Fibroblast of skin of right biceps (primary cell): ENCODE measurements at places on chromosomes 4 and X.
A peak's percentile ranks its signal among the peaks of the same experiment; 100 is the strongest.

DNA sequence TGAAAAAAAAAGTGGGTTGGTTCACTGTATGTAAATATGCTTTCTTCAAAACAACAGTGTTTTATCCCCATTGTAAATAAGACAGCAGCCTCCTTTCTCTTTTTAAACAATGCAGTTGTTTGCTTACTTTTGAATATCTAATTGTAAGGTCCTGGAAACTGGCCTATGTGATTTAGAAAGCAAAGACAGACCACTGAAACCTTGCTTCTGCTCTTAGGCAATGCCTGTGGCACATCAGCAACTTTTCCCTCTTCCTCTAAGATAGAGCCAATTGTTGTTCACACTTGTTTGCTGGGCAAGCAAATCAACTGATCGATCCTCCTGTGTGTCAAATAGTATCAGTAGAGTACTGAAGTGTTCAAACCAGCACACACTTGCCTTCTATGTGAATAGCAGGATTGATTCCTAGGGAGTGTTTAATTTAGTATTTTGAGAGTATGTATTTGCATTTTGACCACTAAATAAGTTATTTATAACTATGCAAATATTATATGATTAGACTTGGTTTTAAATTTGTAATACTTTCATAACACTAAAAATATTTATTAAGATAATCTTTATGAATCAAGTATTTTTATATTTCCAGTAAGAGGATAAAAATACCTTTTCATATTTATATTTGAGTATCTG is 55.4 kb upstream of the GRPR start:
- DNase-seq, result no peak

- DNase-seq, result peak; percentile 20
Observed at GRCh38 chr4:147924604-147925412, 192.9 kb downstream of the ARHGAP10 start.

- DNase-seq, result peak; percentile 3
Observed at GRCh38 chrX:40694802-40695201, 40.5 kb downstream of the MED14 start.

- DNase-seq, result peak; percentile 37
Observed at GRCh38 chr4:145216535-145216934, 36.1 kb upstream of the OTUD4 start.

DNA sequence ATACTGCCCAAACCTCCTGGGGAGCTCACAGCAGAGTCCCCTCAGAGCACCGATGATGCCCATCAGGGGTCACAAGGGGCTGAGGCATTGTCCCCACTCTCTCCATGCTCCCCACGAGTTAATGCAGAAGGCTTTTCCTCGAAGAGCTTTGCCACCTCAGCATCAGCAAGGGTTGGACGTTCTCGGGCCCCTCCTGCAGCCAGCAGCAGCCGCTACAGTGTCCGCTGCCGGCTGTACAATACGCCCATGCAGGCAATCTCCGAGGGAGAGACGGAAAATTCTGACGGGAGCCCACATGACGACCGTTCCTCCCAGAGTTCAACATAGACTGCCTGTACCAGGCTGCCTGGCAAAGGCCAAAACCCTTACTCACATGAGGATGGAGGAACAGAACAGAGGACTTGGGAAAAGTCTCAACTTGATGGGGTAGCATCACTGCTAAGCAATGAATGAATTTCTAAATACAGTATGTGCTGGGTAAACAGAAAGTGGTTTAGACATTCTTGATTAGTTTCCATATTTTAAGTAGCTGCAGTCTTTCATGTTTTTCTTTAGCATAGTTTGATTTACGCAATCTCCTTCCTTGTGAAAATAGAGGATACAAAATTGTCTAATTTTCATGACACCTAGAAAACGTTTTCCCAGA is 5.0 kb upstream of the SCML1 start:
- peak; percentile 14 for DNase-seq

- peak; percentile 18 for DNase-seq
Observed at GRCh38 chr4:61549336-61549735, 349.2 kb downstream of the ADGRL3 start.

DNA sequence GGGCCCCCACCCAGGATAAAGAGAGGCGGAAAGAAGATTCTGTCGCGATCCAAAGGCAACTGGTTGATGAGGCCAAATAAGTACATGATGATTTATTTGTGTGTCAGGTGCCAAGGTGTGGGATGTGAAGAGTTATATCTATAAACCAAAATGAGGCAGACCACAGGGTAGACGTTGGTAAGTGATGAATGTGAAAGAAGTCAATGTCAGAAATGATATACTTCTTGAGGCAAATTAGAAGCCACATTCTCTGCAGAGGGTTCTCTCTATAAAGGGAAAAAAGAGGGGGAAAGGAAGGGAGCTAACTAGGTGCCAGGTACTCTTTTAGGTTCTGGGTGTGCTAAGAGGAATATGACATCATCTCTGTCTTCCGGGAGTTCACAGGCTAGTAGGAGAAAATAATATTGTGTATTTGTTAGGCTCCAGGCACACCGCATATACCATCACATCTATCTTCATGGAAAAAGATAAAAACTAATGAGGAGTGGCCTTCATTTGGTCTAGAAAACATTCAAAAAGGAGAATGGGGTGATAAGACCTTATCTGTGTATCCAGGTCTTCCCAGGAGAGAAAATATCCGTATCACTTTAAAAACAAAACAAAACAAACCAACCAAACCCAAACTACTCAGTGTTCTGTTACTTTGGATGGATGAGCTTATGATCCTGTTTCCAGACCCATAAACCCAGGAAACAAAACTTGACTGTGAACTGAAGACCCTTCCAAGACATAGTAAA is 4.8 kb upstream of the SH2D1A start:
- DNase-seq, result no peak

GRCh38 chr4:135949931-135950330 is 1582.4 kb downstream of the PCDH18 start:
- no peak for DNase-seq

- DNase-seq, result no peak
Observed at GRCh38 chr4:112181358-112182000, 36.2 kb downstream of the FAM241A start.

DNA sequence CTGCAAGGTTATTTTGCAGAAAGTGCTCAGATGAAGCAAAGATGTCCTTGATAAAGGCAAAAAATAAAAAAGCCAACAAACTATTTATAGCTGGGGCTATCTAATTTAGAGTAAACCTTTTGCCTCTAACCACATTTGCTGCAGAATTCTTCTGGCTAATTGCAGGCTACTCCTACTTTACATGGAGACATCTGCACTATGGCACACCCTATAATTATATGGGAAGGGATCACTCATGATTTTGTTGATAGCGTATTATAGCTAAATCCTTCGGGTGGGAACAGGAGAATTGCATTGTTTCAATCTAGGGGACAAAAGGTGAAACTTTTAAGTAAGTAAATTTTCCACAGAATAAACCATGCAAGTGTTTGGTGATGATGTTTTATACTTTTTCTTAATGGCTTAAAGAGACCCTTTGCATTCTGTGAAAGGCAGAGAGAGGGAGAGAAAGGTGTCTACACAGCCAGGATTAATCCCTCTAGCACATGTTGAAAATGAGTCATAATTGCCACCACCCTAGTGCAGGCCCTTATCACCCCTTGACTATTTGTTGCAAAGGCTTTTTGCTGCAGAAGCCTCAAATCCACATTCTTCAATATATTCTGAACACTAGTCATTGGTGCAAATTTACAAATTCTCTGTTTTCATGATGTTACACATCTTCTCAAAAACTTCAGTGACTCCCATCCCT is 221.3 kb upstream of the BMP3 start:
- no peak for DNase-seq

DNA sequence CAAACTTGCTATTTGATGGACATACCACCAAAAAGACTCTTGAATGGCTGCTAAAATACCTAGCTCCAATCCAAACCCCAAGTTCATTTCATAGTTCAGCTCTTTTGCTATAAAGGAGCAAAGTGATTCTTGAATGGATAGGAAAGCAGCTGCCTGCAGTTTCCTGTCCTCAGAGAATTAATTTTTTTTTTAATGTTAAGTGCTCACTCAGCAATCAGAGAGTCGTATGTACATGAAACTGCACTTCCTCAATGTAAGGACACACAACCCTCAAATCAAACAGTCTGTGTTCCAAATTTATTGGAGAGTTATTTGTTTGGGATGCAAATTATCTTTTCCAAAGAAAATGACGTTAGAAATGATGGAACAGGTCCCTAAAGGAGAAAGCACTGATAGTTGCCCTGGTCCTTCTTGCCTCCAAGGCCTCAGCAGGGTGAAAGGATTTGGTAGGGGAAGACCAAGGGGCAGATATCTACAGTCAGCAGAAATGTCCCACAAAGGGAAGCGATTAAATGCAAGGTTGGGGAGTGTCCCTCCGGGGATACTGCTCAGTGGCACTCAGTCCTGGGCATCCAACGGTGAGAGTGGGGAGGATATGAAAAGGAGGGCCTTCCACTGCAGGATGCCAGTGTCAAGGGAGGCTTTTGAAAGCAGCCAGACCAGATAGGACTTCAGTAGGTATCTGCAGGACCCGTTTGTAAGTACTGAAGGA is 67.2 kb upstream of the RASGEF1B start:
- no peak for DNase-seq

- peak; percentile 93 for DNase-seq
Observed at GRCh38 chr4:126916626-126917140, 716.1 kb upstream of the INTU start.

- no peak for DNase-seq
Observed at GRCh38 chr4:25905371-25905770, 8.6 kb upstream of the SMIM20 start.

DNA sequence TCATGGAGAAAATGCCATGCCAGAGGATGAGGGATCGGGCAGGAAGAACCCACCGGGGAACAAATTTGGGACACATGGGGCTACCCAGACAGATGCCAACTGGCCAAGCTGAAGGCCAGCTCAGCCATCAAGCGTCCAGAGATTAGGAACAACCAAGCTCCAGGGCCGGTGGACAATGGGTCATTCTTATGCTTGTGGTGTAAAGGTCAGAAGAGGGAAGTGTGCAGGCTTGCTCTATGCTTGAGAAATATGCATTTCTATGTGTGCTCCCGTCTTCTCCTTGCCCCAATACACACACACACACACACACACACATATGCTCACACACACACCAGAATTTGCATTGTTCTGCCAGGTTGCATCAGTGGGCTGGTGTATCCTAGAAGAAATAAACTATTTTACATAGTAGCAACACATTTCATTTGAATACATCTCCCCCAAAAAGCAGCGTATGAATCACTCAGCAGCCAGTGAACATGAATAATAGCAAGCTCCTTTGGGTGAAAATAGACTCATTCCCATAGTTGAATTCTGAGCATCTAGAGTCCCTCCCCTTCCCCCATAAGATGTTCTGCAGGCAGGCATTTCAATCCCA is 201.9 kb upstream of the PPARGC1A start:
- peak; percentile 80 for DNase-seq

- DNase-seq, result peak; percentile 22
Observed at GRCh38 chr4:60611762-60612496, 588.2 kb upstream of the ADGRL3 start.

DNA sequence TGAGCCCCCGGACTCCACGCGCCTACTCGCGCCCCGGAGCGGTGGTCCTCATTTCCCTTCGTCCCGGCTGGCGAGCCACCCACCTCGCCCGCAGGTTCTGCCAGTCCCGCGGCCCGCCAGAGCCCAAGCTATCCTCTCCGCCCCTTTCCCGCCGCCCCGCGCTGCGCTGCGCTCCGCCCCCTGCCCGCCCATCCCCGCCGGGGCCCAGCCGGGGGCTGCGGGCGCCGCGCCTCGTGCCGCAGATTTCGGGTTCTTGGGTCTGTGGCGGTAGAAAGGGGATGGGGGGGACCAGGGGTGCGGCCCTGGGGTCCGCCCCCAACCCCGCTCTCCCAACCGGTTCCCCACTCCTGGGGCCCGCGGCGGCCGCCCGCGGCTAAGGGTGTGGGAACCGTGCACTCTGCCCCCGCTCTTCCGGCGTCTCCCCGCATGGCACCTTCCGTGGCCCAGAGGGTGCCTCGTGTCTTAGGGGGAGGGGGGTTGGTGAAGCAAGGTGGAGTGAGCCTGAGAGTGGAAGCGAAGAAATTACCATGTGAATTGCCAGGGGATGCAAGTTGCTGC is 650.8 kb upstream of the DIPK2B start:
- DNase-seq, result peak; percentile 37

DNA sequence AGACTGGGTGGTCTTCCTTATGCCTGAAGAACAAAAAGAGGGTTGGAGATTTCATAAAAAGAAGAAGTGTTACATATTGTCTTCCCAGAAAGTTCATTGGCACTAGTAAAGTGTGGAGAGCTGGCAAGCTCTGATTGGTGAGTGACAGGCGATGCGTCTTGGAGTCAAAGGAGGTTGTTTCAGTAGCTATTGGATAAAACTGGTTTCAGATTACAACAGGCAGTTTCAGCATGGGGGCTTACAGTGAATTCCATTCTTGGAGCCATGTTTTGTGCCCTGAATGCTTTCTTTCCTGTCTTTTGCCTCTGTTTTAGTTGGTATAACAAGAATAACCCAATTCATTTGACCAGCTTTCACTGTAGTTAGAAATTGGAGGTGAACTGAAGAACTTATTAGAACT is 750.5 kb downstream of the ADGRL3 start:
- DNase-seq, result no peak

GRCh38 chr4:173518425-173519102 is 11.5 kb downstream of the HAND2 start:
- DNase-seq, result peak; percentile 51

DNA sequence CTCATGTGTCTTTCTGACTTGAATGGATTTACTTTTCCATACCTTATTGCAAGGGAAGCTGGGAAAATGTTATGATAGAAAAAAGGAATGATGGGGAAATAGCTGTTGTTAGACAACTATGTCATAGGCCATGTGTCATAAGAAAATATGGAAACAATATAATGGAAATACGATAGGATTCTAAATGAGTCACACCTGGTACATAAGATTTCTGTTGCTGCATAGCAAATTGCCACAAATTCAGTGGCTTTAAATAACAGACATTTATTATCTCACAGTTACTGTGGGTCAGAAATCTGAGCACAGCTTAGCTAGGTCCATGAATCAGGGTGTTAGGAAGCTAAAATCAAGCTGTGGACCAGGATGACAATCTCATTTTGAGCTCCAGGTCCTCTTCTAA is 44.6 kb upstream of the ANKRD50 start:
- DNase-seq, result peak; percentile 58

GRCh38 chr4:145681518-145681917 is 1.6 kb downstream of the C4orf51 start:
- no peak for DNase-seq

DNA sequence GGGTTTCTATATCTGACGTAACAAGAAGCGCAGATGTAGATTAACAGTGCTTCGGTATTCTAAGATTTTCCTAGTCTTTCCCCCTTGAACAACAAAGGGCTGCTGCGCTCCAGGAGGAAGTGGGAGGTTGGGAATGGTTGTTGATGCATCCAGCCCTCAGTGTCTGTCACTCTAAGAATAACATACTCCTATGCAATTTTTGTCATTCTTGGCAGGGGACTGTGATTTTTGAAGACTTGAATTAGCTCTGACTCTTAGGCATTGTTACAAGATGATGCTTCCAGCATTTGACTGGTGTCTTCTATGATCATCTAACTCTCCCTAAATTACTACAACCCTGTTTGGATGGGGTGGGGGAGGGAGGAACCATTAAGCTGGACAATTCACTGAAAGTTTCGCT is 394.2 kb downstream of the ARHGAP24 start:
- DNase-seq, result peak; percentile 60

DNA sequence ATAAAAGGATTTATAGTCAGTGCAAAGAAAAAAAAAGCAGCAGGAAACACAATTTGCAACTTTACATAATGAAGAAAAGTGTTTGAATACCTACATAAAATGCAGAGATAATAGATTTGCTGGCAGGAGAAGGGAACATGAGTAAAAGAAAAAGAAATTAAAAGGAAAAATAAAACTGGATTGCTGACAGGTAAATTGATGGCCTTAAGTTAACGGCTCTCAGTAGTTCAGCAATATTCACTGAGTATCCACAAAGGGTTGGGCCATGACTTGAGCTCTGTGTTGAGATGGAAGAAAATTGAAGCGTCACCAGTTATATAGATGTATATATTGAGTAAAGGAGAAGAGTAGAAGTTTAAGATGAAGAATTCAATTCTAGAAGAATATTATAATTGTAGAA is 330.1 kb upstream of the VCX start:
- DNase-seq, result no peak
